ENCODE measurements at places on chromosomes 13 and 19. TPM values are rescaled to one million over a fixed set of nuclear protein-coding genes. Genes with fewer than 3 reads are reported as not detected.

Gene FOSB
- 10.5 TPM for total RNA-seq

Gene ANKRD24
- 1.6 TPM for total RNA-seq

Gene SOHLH2
- not detected for total RNA-seq

Gene SLC6A16
- total RNA-seq = 0.86 TPM

Gene CYP2A7
- not detected for total RNA-seq

Gene DMKN
- total RNA-seq = 1.5 TPM

Gene ZNF610
- total RNA-seq = 2.9 TPM

Gene PBX4
- total RNA-seq = 8.2 TPM

Gene BEST2
- total RNA-seq = not detected

Gene TEX30
- total RNA-seq = 44.8 TPM

Gene ATXN8OS
- total RNA-seq = not detected

Gene OVOL3
- not detected for total RNA-seq

Gene ZNF382
- total RNA-seq = 7.4 TPM

Gene CASP14
- not detected for total RNA-seq

Gene GAPDHS
- not detected for total RNA-seq

Gene CBLC
- not detected for total RNA-seq

Gene RPS15
- total RNA-seq = 1,472 TPM

Gene IGFLR1
- 79.2 TPM for total RNA-seq

Gene GFY
- total RNA-seq = not detected
